ENCODE measurements at places on chromosomes 2 and 18.

DNA sequence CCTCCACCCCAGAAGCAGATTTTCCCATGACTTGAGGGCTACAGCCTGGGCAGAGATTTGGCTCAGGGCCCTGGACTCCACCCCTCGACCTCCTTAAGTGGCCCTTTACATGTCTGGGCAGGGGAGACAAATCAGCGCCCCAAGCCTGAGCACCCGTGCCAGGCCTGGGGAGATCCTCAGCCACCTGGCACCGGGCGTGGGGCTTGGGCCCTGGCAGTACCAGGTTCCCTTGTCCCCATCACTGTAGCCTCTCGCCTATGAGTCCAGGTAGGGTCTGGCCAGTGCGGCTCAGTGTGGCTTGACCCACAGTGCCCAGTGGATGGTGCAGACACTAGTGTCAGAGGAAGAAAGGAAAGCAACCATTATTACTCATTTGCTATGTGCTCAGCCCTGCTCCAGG lies 22.0 kb upstream of the DNMT3A start:
- peak overlapping the region; percentile 18 for H3K4me3 ChIP-seq
- DNase-seq: no peak
- no peaks in the 10 kb centered on the region for H3K27me3 ChIP-seq

- H3K36me3 ChIP-seq: no peaks in the 10 kb centered on the region
- H3K4me3 ChIP-seq: peak overlapping the region; percentile 91
- peaks cover 10% of the 10 kb centered on the region for H3K4me1 ChIP-seq
- H3K27ac ChIP-seq: peak overlapping the region; percentile 99
- no peaks in the 10 kb centered on the region for H3K27me3 ChIP-seq
Measured at GRCh38 chr2:156340804-156341451, 8.4 kb upstream of the NR4A2 start.

- no peak overlapping the region for H3K4me3 ChIP-seq
- H3K4me1 ChIP-seq: no peaks in the 10 kb centered on the region
- no peak for DNase-seq
- H3K36me3 ChIP-seq: peaks cover 2% of the 10 kb centered on the region
Measured at GRCh38 chr2:236178890-236179235, 10.7 kb upstream of the GBX2 start.

- H3K4me3 ChIP-seq: no peak overlapping the region
- H3K36me3 ChIP-seq: peaks cover 3% of the 10 kb centered on the region
- peaks cover 30% of the 10 kb centered on the region for H3K4me1 ChIP-seq
- no peak for DNase-seq
- no peak overlapping the region for H3K27ac ChIP-seq
- H3K27me3 ChIP-seq: no peaks in the 10 kb centered on the region
Measured at GRCh38 chr2:164972216-164972615, 16.9 kb upstream of the SLC38A11 start.

GRCh38 chr18:27075828-27076227 lies 109.3 kb downstream of the CHST9 start:
- H3K4me3 ChIP-seq: no peak overlapping the region
- no peak for DNase-seq
- H3K36me3 ChIP-seq: no peaks in the 10 kb centered on the region
- no peaks in the 10 kb centered on the region for H3K27me3 ChIP-seq
- H3K27ac ChIP-seq: no peak overlapping the region
- H3K4me1 ChIP-seq: peaks cover 2% of the 10 kb centered on the region

- peaks cover 4% of the 10 kb centered on the region for H3K4me1 ChIP-seq
- H3K27me3 ChIP-seq: peaks cover 31% of the 10 kb centered on the region
- no peak overlapping the region for H3K4me3 ChIP-seq
- H3K27ac ChIP-seq: no peak overlapping the region
Measured at GRCh38 chr2:8453904-8454302, 228.0 kb upstream of the ID2 start.

GRCh38 chr18:3513481-3513880 lies 63.5 kb downstream of the TGIF1 start:
- no peak for DNase-seq
- H3K4me3 ChIP-seq: no peak overlapping the region

DNA sequence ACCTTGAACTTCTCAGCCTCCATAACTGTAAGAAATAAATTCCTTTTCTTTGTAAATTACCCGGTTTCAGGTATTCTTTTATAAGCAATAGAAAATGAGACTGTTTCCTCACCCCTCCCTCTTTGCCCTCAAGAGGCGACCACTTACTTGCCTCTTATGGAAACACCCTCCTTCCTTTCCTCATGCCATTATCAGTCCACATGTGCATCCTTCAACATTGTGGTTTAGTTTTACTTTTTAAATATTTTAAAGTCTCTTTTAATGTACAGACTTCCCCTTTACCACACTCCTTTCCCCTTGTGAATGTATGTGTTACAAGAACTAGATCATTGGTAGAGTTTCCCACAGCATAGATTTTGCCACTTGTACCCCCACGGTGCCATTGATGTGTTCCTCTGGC lies 202.4 kb upstream of the SIX2 start:
- no peak for DNase-seq
- H3K27me3 ChIP-seq: peaks cover 12% of the 10 kb centered on the region
- H3K36me3 ChIP-seq: no peaks in the 10 kb centered on the region
- H3K27ac ChIP-seq: no peak overlapping the region
- no peaks in the 10 kb centered on the region for H3K4me1 ChIP-seq
- no peak overlapping the region for H3K4me3 ChIP-seq

GRCh38 chr2:60385648-60386047 lies 167.8 kb downstream of the BCL11A start:
- peaks cover 20% of the 10 kb centered on the region for H3K4me1 ChIP-seq
- no peak overlapping the region for H3K4me3 ChIP-seq
- H3K36me3 ChIP-seq: peaks cover 3% of the 10 kb centered on the region
- H3K27me3 ChIP-seq: no peaks in the 10 kb centered on the region
- no peak for DNase-seq

- H3K4me3 ChIP-seq: no peak overlapping the region
- H3K27ac ChIP-seq: no peak overlapping the region
- DNase-seq: no peak
- peaks cover 21% of the 10 kb centered on the region for H3K27me3 ChIP-seq
Measured at GRCh38 chr2:30759481-30759880, 47.8 kb downstream of the CAPN13 start.

GRCh38 chr2:73385123-73385503 lies 523 bp upstream of the ALMS1 start:
- peaks cover 1% of the 10 kb centered on the region for H3K36me3 ChIP-seq
- peaks cover 2% of the 10 kb centered on the region for H3K27me3 ChIP-seq
- H3K27ac ChIP-seq: peak overlapping the region; percentile 93
- H3K4me1 ChIP-seq: peaks cover 21% of the 10 kb centered on the region
- peak overlapping the region; percentile 95 for H3K4me3 ChIP-seq

- no peaks in the 10 kb centered on the region for H3K4me1 ChIP-seq
- H3K27me3 ChIP-seq: no peaks in the 10 kb centered on the region
- no peak overlapping the region for H3K27ac ChIP-seq
- no peak overlapping the region for H3K4me3 ChIP-seq
Measured at GRCh38 chr2:193240752-193241151, 1046.0 kb upstream of the TMEFF2 start.

DNA sequence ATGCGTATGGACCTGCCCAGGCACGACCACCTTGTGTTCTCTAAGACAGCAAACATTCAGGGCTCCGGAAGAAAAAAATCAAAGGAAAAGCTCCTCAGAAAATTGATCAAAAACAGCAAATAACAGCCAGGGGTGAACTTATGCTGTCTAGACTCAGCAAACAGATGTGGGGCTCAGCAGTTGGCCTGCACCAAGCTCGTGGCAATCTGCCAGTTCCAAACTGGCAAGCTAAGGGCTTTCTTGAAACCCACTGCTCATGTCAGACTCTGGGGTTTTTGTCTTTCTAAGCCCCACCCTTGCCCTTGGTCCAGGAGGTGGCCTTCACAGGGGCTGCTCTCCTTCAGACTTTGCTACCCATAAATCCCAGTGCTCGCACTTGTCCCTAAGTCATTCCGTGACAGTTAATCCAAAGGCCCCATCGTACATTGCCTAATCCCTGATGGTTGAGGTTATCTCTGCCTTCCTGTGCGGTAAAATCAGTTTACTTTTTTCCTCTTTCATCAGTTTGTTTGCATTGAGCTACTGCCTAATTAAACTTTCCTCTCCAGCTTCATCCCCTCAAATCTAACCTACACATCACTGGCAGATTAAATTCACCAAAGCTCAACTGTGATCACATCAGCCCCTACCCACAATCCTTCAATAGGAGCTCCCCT lies 408.0 kb downstream of the LRATD1 start:
- DNase-seq: no peak
- H3K4me3 ChIP-seq: no peak overlapping the region
- peaks cover under 1% of the 10 kb centered on the region for H3K36me3 ChIP-seq
- H3K27ac ChIP-seq: no peak overlapping the region
- no peaks in the 10 kb centered on the region for H3K4me1 ChIP-seq
- H3K27me3 ChIP-seq: peaks cover 9% of the 10 kb centered on the region

DNA sequence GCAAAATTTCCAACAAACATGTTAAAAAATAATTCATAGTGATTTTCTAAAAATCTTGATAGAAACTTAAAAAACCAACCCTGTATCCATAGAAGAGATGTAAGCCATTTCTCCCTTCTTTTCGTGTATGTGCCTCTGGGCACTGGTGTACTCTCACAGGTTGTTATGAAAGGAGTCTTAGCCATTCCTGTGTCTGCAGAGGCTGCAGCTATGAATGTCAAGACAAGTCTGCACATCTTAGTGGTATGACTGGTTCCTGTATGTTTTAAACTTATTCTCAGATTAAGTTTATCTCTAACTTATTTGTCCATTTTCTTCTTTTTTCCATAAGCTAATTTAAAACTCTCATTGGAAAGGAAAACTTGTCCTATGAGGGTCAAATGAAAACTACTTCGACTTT lies 84.0 kb downstream of the DPP4 start:
- H3K27me3 ChIP-seq: peaks cover 5% of the 10 kb centered on the region
- H3K36me3 ChIP-seq: no peaks in the 10 kb centered on the region
- H3K27ac ChIP-seq: no peak overlapping the region
- H3K4me3 ChIP-seq: no peak overlapping the region

DNA sequence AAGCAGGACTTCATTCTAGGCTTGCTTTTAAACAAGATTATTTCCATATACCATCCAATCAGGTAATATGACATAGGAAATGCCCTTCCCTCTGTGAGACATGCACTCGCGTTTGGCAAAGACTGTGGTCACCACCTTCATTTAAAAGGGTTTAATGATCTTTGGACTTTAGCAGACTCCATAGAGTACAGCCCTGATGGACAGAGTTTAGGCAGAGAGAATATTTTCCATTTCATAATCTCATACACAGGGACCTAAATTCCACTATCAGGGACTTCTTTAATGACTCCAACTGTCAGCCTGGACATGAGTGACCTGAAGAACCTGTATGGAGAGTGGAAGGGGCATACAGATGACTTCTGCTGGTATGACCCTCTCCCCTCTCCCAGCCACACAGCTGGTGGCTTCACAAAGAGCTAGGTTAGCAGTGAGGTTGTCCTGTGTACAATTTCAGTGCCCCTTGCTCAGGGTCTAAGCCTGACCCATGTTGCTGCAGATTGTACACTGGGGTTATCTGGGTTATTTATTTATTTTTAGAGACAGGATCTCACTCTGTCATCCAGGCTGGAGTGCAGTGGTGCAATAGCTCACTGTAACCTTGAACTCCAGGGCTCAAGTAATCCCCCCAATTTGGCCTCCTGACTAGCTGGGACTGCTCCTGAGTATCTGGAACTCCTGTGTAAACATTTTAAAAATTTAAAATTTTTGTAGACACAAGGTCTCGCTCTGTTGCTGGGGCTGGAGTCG lies 59.2 kb downstream of the PTPRM start:
- H3K27ac ChIP-seq: no peak overlapping the region
- H3K4me1 ChIP-seq: no peaks in the 10 kb centered on the region
- DNase-seq: no peak

- H3K4me3 ChIP-seq: no peak overlapping the region
- no peaks in the 10 kb centered on the region for H3K4me1 ChIP-seq
- DNase-seq: no peak
- H3K27ac ChIP-seq: no peak overlapping the region
- no peaks in the 10 kb centered on the region for H3K36me3 ChIP-seq
Measured at GRCh38 chr2:107808959-107809358, 17.7 kb upstream of the RGPD4 start.

DNA sequence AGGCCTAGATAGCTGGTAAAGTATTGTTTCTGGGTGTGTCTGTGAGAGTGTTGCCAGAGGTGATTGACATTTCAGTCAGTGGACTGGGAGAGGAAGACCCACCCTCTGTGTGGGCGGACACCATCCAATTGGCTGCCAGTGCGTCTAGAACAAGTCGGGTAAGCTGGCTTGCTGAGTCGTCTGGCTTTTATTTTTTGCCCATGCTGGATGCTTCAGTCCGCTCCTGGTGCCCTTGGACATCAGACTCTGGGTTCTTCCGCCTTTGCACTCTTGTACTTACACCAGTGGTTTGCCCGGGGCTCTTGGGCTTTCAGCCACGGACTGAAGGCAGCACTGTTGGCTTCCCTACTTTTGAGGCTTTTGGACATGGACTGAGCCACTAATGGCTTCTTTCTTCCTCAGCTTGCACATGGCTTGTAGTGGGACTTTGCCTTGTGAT lies 24.3 kb downstream of the DIS3L2 start:
- H3K27me3 ChIP-seq: no peaks in the 10 kb centered on the region
- H3K4me1 ChIP-seq: peaks cover 19% of the 10 kb centered on the region
- no peak overlapping the region for H3K4me3 ChIP-seq
- H3K27ac ChIP-seq: no peak overlapping the region

DNA sequence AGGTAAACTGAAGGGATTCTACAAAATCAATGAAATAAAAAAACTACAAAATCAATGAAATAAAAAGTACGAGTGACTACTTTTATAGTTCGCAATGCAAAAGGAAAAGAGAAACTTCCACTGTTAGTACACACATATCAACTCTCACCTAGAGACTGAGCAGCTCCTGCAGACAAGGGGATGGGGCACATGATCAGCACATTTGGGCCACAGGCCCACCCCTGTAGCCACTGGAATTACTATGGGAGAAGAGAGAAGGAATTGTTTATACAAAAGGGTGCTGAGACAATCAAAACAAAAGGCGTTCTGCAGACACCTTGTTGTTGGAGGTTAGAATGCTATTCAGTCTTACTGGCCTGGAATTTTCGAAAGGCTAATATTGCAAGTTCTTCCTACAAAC lies 34.7 kb upstream of the CD226 start:
- H3K27me3 ChIP-seq: no peaks in the 10 kb centered on the region
- no peak overlapping the region for H3K27ac ChIP-seq
- no peak for DNase-seq
- peaks cover 19% of the 10 kb centered on the region for H3K36me3 ChIP-seq
- no peak overlapping the region for H3K4me3 ChIP-seq
- H3K4me1 ChIP-seq: peaks cover 14% of the 10 kb centered on the region

- H3K4me3 ChIP-seq: no peak overlapping the region
- peaks cover 1% of the 10 kb centered on the region for H3K36me3 ChIP-seq
- no peak for DNase-seq
- H3K27me3 ChIP-seq: peaks cover 14% of the 10 kb centered on the region
Measured at GRCh38 chr2:12513339-12513738, 203.4 kb upstream of the TRIB2 start.

- no peak overlapping the region for H3K27ac ChIP-seq
- no peak overlapping the region for H3K4me3 ChIP-seq
- no peaks in the 10 kb centered on the region for H3K27me3 ChIP-seq
Measured at GRCh38 chr2:217444509-217444908, 558.3 kb downstream of the TNS1 start.

GRCh38 chr18:27843783-27844777 lies 332.9 kb downstream of the CDH2 start:
- H3K27ac ChIP-seq: no peak overlapping the region
- no peaks in the 10 kb centered on the region for H3K36me3 ChIP-seq
- H3K4me3 ChIP-seq: no peak overlapping the region
- no peaks in the 10 kb centered on the region for H3K27me3 ChIP-seq

- peaks cover 9% of the 10 kb centered on the region for H3K27me3 ChIP-seq
- H3K36me3 ChIP-seq: no peaks in the 10 kb centered on the region
- H3K27ac ChIP-seq: no peak overlapping the region
- DNase-seq: no peak
- no peaks in the 10 kb centered on the region for H3K4me1 ChIP-seq
Measured at GRCh38 chr2:120390381-120391055, 44.6 kb downstream of the INHBB start.
